ENCODE measurements at places on chromosomes 4 and X. TPM values are rescaled to one million over a fixed set of nuclear protein-coding genes. Genes with fewer than 3 reads are reported as not detected.

GRCh38 chr4:152028131-152028530 lies 267.3 kb upstream of the GATB start:
- DNase-seq = no peak

DNA sequence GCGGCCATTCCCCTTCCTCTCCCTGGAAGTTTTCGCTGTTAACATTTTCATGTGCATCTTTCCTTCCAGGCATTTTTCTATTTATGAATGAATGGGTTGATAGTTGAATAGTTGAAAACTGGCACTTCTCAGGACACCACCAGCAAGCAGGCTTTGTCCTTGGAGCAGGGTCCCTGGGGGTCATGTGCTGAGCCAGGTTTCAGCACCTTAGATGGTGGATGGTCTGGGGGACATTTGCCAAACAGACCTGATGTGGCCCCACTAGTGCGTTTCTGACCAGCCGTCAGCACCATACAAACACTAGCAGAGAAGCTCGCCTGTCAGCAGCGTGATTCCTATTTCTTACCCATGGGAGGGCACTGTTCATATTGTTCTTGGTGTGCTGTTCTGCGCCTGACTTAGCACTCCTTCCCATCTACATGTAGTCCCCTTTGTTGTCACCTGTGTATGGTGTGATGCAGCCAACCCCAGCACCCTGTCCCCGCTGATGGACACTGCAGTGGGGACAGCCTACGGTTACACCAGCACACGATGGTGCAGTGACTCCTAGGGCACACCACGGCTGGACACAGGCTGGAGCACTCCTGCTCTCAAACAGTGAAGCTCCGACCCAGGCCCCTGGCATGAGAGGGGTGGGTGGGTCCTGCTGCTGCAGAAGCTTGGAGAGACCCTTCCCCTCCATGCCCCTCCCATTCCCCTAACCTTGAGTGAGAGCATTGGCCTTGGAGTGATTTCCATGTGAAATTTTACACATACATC lies 27.2 kb upstream of the WFS1 start:
- DNase-seq = no peak

DNA sequence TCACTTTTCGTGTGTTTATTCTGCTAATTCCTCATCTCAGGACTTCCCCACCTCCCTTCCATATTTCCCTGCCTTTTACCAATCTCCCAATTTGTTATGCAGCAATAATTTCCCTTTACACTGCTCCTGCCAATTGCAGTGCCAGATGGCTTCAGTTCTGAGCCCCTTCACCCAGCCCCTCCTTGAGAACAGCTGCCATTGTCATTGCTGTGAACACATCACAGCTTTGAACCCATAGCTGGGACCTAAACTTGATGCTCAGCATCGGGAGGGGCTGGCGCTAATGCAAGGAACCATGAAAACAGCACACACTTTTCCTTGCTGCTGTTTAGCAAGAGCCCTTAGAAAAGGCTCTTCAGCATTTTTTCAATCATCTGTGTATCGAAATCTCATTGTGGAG lies 104.9 kb downstream of the ALPK1 start:
- peak; percentile 55 for DNase-seq

DNA sequence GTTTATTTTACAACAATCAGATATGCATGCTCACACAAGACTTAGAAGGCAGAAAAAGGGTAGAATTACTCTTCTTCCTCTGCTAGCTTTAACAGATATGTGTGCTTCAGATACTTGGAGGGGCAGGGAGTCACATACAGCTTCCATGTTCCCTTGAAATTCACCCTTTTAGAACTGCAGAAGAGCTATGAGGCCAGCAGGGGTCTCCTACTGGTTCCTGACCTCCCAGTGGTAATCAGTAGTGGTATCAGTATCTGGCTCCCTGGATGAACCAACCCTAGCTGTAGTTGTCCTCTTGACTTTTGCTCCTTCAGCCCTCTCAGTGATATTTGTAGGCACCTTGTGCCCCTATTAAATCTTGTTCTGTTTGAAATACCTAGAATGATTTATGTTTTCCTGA lies 81.5 kb downstream of the RCHY1 start:
- no peak for DNase-seq

DNA sequence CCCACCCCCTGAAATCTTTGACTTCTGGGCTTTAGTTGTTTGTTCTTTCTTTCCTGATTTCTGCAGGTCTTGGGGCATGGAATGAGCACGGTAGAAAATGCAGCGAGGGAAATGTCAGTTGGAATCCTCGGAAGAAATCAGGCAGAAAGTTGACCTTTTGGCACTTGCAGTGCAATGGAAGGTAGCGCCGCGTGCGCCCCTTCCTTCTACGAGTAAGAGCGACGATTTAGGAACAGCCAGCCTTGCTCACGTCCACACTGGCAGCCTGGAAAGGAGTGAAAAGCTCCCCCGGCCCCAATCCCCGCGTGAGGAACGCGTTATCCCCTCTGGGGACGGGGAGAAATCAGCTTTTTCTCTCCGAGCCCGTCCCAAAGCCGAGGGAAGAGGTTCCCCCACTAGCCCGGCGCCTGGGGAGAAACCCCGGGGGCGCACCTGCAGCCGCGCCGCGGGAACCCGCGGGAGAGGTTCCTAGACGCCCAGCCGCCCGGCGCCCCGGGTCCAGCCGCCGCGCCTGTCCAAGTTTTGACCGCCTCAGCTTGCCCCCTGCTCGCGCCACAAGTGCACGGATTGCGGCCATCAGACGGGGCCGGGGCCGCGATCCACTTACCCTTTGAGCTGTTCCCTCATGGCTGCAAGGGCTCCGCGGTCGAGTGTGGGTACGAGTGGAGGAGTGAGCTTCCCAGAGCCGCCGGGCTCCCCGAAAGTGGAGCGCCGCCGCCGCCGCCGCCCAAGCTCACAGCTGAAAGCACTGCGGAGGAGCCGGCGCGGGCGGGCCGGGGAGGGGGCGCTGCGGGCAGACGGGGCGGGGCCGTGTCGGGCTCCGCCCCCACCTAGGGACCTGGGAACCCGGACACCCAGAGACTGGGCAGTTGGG lies 194.6 kb upstream of the FTHL17 start:
- DNase-seq = no peak

DNA sequence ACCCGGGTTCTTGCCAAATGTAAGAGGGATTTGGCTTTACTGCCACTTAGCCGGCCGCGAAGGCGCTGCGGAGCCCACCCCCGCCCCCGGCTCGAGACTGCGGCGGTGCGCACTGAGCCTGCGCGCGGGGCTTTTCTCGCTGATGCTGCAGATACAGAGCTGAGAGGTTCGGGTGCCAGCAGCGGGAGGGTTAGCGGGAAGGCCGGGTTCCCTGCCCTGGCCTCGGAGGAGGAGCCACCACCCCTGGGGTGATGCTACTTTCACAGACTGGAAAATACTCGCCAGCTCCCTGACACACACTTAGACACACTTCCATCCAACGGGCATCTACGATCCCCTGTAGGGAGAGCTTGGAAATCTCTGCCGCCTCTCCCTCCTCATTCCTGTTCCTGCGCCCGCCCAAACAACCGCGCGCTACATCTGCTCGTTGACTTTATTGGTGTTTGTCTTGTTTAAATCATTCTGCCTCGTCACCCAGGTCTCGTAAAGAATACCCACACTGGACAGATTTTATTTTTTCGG lies 2.1 kb upstream of the PCDH7 start:
- peak; percentile 67 for DNase-seq

DNA sequence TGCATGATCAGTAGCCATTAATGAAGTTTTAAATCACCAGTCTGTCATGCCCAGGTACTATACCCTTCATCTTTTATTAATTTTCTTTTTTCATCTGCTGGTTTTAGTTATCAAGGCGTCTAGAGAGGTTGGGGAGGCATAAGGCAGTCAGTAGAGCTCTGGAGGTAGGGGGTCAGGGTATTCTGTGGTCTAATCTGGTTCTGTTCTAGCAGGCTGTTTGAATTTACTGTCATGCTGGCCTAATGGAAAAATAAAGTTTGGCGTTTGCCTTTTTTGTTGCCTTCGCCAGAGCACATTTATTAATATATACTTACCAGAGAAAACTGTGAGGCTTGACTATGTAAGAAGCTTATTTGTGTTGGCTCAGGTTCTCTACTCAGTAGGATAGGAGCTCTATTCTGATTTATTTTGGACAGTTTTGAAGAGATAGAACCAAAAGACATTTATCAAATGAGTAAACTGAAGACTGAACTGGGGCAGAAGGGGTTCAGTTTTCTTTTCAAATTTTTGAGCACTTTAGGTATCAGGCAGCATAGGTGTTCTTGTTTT lies 46.9 kb downstream of the TMEM131L start:
- DNase-seq = no peak

GRCh38 chr4:1571165-1572009 lies 112.7 kb downstream of the FAM53A start:
- no peak for DNase-seq

GRCh38 chr4:147839200-147839599 lies 107.3 kb downstream of the ARHGAP10 start:
- no peak for DNase-seq

DNA sequence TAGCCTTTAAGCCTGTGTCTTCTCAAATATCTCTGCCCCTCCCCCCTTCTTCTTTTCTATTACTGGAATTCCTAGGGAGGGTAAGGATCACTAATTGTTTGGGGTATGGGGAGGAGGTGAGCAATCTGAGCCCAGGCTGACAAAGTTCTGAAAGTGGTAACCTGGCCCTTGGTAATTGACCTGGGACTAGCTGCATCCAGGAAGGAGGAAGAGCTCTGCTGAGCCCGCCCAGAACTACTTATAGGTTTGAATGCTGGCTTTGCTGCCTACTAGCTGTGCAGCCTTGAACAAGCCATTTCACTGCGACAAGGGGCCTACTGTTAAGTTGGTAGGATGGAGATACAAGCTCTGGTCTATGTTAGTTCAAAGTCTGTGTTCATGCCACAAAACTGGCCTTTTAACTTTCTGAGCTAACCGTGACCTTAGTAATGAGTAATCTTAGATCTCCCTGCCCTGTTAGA lies 37.8 kb downstream of the DGKK start:
- no peak for DNase-seq

RXFP1 gene
- total RNA-seq = 0.39 TPM

GRIA2 gene
- 3.8 TPM for total RNA-seq

MAOB gene
- total RNA-seq = 2.5 TPM
